Activated CD8-positive, alpha-beta T cell treated with anti-CD3 and anti-CD28 coated beads, Interleukin-2, amount 10 ng/mL, durations not matched to agents 7 days and 5 days (primary cell): ENCODE measurements at places on chromosomes 11 and 22.

GRCh38 chr11:116221351-116221750 lies 551.4 kb downstream of the BUD13 start:
- no peaks in the 10 kb centered on the region for H3K4me1 ChIP-seq
- H3K4me3 ChIP-seq, result no peak overlapping the region
- no peak overlapping the region for H3K27ac ChIP-seq
- H3K36me3 ChIP-seq, result no peaks in the 10 kb centered on the region

DNA sequence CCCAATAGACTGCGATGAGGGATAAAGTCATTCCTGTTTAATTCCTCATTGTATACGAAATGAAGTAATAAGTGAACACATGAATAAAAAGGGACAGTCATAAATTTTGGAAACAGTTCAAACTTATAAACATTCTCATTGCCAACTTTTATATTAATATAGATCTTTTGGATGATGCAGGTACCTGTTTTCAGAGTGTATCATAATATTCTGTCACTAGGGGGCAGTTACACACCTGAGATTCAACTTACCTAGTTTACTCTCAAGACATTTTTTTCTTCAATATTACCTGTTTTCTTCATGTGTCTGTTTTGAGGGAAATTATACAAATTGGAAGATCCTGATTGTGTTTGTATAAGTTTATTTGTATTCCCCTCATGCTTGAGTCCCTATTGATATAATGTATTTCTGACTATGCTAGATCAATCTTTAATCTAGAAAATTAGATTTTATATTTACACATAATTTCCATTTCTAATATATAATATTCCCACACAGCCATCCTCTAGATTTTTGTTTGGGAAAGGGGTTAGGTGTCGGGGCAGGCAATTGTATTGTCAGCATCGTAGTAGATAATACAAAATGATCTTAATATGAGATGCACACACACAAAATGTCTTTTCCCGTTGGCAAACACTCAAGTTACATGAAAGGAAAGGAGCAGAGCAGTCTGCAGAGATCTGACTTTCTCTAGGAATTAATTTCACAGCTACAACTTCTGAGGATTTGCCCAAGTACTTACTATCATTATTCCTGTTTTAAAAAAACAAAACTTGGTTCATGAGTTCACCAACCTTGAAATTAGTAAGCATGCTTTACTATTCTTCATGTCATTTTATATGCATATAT lies 18.4 kb downstream of the FDX1 start:
- H3K36me3 ChIP-seq, result peaks cover 28% of the 10 kb centered on the region
- no peaks in the 10 kb centered on the region for H3K27me3 ChIP-seq
- no peak overlapping the region for H3K4me3 ChIP-seq
- peaks cover 28% of the 10 kb centered on the region for H3K4me1 ChIP-seq
- H3K27ac ChIP-seq, result no peak overlapping the region

DNA sequence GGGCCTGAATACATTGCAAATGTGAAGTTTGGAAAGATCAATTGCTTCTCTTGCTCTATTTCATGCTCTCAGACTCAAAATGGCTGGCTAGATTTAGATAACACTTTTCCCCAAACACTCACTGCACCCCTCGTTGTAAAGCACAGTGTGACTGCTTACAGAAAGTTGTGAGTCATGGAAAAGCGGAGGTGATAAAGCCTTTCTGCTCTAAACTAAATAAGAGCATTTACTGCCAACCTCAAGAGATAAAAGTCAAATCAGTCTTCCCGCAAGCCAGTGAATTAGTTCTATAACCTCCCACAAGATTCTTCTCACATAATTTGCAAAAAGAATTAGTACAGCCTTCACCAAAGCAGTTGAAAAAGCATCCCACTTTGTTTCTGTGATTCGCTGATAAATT lies 168.7 kb downstream of the WT1 start:
- H3K4me3 ChIP-seq, result no peak overlapping the region
- DNase-seq, result no peak
- H3K4me1 ChIP-seq, result no peaks in the 10 kb centered on the region
- peaks cover 9% of the 10 kb centered on the region for H3K27me3 ChIP-seq
- no peaks in the 10 kb centered on the region for H3K36me3 ChIP-seq

GRCh38 chr11:1082346-1082727 lies 7.7 kb downstream of the MUC2 start:
- H3K27ac ChIP-seq, result no peak overlapping the region
- H3K27me3 ChIP-seq, result no peaks in the 10 kb centered on the region
- no peaks in the 10 kb centered on the region for H3K36me3 ChIP-seq

- no peak overlapping the region for H3K4me3 ChIP-seq
- no peaks in the 10 kb centered on the region for H3K27me3 ChIP-seq
- peaks cover 32% of the 10 kb centered on the region for H3K4me1 ChIP-seq
- peaks cover 37% of the 10 kb centered on the region for H3K36me3 ChIP-seq
- DNase-seq, result no peak
Measured at GRCh38 chr22:46238541-46238940, 11.6 kb downstream of the CDPF1 start.
